ENCODE measurements at places on chromosomes 12 and 14.

- peak; percentile 40 for DNase-seq
Measured at GRCh38 chr12:22262309-22262708, 72.2 kb downstream of the ST8SIA1 start.

- no peak for DNase-seq
Measured at GRCh38 chr12:42794806-42795205, 205.3 kb upstream of the PRICKLE1 start.

DNA sequence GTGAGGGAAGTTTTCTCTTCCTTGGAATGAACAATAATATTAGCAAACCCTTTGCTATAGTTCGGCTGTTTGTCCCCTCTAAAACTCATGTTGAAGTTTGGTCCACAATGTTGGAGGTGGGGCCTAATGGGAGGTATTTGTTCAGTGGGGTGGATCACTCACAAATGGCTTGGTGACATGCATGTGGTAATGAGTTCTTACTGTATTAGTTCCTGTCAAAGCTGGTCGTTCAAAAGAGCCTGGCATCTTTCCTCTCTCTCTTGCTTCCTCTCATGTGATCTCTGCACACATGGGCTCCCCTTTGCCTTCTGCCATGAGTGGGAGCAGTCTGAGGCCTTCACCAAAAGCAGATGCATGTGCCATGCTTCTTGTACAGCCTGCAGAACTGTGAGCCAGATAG is 13.1 kb upstream of the PPP4R4 start:
- no peak for DNase-seq

DNA sequence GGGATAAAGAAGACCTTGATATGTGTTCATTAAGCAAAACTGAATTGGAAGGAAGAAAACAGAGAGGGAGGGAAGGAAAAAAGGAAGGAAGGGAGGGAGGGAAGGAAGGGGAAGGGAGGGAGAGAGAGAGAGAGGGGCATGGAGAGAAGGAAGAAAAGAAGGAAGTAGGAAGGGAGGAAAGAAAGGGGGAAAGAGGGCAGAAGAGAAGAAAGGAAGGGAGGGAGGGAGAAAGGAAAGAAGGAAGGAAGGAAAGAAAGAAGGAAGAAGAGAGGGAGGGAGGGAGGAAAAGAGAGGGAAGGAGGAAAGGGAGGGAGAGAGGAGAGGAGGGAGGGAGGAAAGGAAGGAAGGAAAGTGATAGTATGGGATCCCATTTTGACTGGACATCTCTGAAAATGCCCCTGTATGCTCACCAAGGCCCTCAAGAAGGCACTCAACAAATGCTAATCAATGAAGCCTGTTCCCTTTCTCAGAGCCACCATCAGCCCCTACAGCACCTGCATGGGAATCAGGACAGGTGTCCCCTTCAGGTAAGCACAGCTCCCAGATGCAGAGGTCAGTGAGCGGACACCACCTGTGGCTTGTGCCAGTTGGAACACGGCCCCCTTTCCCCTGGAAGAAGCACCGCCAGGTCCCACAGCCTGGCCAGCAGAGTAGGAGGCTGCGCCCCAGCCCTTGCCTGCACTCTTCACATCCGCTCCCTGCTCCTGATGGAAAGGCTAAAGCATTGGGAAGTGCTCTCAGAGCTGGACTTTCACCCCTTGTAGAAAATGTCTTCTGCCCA is 161.4 kb upstream of the DIO3 start:
- peak; percentile 25 for DNase-seq

- no peak for DNase-seq
Measured at GRCh38 chr14:62443796-62444195, 601.5 kb downstream of the KCNH5 start.

DNA sequence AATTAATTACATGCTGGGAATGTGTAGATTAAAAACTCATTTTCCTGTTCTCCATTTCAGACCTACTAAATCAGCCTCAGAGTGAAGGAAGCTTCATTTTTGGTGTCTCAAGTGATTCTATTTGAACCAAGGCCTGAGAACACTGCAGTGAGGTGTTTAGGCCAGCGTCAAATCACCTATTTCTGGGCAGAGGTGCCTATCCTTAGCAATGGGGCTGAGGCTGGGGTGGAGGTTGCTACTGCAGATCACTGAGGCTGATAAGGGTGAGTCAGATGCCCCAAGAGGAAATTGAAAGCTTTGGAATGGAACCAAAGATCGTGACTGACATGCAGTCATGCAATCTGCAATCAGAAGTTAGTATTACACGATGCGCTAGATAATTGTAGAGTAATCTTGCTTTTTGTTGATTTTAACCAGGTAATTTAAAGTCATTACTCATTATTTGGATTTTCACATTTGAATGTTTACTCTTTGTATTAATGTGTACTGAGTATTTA is 4.4 kb downstream of the TXNRD1 start:
- DNase-seq, result peak; percentile 93

GRCh38 chr14:77947372-77947771 is 147.5 kb downstream of the ADCK1 start:
- DNase-seq, result no peak

DNA sequence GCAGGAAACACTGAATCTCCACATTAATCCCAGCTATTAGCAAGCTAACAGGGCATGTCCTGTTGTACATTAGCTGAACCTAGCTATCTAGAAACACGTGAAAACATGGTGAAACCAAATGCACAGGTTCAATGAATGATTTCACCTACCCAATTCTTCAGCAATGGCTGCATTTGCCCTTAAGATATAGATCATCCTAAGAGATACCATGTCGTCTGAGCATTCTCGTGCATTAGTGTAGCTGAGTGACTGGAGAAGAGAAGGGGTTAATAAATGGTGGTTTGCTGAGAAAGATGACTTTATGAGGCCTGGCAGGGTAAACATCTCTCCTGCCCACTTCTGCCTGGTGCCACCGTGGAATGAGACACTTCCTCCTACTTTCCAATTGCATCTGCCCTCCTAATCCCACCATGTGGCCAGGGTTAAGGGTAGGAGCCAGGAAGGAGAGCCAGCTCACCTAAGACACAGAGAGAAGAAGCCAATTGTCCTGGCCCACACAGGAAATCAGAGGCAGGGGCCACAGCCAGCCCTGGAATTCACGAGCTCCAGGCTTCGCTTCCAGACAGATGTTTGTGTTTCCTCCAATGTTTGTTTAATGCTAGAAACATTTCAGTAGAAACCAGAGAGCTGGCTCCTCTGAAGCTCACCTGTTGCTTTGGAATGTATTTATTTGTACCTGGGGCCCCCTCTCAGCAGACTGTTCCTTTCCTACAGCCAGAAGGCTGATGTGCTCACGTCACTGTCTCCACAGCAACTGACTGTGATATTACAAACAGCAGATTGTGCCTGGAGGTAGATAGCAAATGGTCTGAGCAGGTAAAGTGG is 126.0 kb upstream of the PARP11 start:
- DNase-seq, result no peak

DNA sequence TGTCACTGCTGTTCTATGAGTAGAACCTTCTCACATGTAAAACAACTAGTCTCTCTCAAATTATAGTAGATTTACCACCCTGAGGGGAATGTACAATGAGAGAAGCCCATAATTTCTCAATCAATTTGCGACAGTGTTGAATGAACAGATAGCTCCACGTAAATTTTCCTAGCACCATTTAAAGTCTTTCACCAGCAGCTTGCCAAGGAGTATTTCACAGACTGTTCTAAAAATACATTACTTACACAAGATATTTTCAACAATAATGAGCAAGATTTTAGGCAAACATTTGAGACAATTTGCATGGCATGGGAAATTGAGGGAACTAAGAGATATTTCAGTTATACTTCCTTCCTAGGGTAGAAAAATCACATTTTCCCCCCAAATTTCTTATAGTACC is 151.6 kb downstream of the KICS2 start:
- DNase-seq, result no peak

GRCh38 chr14:37573356-37573755 is 21.7 kb downstream of the FOXA1 start:
- DNase-seq, result no peak

DNA sequence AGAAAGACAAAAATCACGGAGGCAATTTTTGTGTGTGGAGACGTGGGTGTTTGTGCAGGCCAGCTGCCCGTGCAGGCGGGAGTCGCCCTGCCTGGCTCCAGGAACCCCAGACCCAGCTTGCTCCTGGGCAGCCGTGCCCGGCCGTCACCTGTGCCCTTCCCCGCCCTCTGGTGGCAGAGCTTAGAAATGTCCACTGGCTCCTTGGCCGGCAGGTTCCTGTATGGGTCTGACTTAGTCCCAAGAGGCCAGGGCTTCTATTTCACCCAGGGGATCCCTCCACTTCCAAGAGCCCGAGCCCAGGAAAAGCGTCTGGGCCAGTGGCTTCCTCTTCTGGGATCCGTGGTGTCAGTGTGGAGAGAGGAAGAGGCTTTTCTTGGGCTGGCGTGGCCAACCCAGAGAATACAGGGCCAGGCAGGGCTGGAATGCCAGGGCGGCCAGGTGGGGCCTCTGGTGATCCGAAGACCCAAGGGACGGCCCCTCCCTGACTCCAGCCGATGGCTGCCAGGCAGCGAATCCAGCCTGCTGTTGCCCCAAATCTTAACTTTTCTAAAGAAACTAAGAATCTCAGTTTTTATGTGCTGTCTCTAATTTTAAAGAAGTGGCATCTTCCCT is 120.9 kb downstream of the TMEM132C start:
- DNase-seq, result peak; percentile 7

DNA sequence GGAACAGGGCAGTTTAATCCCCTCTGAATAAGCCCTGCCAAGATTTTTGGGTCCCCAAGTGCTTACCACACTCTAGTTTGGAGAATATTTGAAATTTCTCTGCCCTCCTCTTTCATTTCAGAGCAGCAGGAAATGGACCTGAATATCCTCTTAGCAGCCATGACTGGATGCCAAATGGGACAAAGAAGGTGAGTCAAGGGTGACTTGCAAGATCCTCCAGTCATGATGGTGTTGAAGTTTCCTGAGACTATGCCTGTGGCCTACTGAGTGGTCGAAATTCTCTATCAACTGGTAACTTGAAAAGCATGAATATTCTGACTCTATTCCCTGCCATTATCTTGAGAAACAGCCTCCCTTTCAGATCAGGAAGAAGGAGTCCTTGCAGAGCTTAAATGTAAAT is 1674.7 kb upstream of the SEL1L start:
- no peak for DNase-seq

DNA sequence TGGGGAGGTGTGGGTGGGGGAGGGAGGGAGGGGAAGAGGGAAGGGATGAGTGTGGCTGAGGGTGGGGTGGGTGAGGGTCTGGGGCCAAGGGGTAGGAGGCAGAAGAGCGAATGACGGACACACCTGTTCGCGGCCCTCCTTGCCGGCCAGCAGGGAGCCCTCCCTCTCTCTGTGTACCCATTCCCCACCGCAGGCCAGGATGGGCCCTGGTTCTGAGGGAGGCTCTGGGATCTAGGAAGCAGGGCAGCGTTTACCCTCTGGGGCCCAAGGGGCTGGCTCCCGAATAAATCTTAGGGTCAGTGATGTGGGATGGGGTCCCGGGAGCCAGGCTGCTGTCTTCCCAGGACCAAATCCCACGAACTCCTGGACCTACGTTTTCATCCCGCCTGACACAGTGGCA is 46.0 kb upstream of the ESRRB start:
- no peak for DNase-seq

DNA sequence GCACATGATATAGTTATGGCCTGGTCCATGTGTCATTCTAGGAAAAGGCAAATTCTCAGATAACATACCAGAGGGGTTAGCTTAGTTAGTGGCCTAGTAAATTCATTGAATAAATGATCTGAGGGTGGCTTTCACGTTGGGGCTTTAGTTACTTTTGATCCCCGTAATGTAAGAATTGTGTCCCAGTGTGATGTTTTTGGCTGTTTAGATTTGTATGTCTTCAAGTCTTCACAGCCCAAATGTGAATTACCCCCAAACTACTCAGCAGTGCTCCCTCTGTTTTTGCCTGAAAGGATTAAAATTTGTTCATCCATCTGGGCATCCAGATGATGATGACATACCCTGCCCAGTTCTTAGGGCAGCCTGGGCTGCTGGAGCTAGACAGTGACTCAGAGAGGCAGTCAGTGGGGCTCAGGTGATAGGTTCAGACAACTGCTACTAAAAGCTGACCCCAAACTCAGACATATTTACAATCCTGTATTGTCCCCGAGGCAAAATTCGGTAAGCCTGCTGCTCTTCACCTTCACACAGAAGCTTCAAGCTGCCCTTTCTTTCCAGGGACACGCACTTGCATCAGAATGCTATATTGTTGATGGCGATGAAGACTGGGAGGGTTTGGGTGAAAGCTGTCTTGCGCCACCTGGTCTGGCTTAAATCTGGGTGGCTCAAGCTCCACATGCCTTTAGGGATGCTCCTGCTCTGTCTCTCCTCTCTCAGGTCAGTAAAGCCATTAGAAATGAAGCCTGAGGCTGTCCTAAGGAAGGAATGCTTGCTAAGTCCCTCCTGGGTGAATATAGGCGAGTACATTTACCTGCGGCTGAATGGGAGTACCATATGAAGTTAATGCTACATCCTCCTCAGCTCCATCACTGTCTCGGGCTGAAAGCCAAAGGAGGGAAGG is 10.3 kb downstream of the GPRC5D start:
- no peak for DNase-seq

DNA sequence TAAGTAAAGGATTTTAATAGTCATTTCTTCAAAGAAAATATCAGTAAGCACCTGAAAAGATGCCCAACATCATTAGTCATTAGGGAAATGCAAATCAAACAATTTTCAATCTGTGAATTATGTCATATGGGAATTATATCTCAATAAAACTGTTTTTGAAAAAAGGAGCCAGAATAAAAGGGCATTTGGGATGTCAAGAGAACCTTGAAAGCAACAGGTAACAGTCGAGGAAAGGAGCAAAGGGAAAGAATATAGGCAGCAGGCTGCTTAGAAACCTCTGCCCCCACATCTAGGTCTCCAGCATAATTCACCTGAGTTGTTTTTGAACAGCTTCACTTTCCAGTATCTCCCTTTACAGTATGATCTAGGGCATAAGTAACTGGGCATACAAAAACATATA is 12.2 kb downstream of the RAD9B start:
- no peak for DNase-seq

DNA sequence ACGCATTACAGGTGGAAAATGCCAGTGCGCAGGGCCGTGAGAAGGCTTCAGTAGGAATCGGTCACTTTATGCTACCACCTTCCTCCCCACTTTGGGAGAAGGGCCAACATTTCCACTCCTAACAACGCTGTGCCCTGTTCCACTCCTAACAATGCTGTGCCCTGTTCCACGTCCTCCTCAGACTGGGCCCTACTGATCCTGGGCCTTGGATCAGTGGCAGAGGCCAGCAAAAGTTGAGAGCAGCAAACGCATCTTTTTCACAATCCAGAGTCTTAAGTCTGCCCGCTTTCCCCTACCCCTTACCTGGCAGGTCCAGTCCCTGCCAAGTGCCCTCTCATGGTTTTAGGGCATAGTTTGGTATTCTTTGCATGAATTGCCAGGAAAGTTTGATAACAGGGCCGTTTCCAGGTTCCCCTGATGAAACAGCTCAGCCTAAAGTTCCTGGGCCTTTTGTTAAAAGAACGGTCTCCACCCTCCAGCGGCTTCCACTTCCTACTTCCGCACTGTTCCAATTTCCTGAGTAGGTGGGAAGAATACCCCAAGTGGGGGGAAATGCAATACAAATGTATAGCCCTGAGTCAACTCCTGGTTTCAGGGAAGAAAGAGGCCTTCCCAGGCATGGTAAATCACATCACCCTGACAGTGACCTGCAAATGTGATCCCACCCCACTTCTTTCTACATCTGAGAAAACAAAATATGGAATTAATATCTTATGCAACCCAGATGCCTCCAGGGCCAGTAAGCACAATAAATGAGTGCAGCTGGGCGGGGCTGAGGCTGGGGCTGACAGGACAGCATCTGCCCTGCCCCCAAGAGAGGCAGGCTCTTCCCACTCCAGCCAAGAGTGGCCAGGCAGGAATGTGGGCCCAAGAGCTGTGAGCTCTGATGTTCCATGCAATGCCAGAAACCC is 15.0 kb downstream of the KCTD10 start:
- DNase-seq, result no peak

GRCh38 chr12:64160711-64161060 is 61.4 kb downstream of the KICS2 start:
- no peak for DNase-seq

Data from NCI-H1417 (cell line).